ENCODE measurements at places on chromosomes 1 and 21. TPM values are rescaled to one million over a fixed set of nuclear protein-coding genes. Genes with fewer than 3 reads are reported as not detected.

GRCh38 chr1:200081151-200081968 is 53.9 kb downstream of the NR5A2 start:
- no peak for DNase-seq

The EPS15 gene
- 46.6 TPM for total RNA-seq

- DNase-seq = no peak
Measured at GRCh38 chr1:12649971-12650421, 6.1 kb downstream of the AADACL4 start.

DNA sequence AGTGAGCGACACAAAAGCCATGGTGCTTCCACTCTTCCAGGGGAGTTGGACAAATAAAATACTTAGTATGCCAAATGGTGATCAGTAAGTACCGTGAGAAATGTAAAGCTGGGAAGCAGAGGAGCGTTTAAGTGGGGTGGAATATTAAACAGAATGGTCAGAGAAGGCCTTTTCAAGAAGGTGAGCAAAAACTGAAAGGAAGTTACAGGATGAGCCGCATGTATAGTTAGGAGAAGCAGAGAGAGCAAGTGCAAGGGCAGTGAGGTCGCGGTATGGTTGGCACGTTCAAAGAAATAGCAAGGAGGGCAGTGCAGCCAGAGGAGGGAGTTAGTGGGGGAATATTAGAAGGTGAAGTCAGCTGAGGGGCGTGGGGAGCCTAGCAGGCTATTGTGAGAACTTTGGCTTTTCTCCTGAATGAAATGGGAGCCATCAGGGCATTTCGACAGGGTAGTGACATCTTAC is 748 bp upstream of the ATP6V0B start:
- no peak for DNase-seq

GRCh38 chr21:31194510-31195293 is 149.4 kb downstream of the TIAM1 start:
- no peak for DNase-seq

DNA sequence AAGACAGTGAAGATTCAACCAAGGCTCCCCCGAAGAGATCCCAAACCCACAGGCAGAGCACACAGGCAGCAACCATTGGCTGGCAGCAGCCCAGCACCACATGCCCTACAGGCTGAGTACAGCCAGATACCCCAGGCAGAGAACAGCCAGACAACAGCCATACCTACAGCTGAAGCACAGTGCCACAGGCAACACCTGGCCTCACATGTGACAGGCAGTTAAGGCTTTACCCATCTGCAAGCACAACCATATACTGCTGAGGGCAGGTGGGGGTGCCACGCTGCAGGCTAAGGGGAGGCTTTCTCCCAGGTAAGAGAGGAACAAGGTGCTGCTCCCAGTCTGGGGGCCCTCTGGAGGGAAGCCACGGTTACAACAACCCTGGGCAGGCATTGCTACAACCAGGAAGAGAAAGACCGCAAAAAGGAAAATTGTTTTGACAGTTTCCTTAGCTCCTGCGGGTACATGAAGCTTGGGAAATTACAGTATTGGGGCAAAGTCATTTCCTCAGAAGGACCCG is 12.3 kb downstream of the CHIT1 start:
- no peak for DNase-seq

The TSPAN1 gene
- total RNA-seq = 3.0 TPM

The UBE2U gene
- total RNA-seq = not detected

DNA sequence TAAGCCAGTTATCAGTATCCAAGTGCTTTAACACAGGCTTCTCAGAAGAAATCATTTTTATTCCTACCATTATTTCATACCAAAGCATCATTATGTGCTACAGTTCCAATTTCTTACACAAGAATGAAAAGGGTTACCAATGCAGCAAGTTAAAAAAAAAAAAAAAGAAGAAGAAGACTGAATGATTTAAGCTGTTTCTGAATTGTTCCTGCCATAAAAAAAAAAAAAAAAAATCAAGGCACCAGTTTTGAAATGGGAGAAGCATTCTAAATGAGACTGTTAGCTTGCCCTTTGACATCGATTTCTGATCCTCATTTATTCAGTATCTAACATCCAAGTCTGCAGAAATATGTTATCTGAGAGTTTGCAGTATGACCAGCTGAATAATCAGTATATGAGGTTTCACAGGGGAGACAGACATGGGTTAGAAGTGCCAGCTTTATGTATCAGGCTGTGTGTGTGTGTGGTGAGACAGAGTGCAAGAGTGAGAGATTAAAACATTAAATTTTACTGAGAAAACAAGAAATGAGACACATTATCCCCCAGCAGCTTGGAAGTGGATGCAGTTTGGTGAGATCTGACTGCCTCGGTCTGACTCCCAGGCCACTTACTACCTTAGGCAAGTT is 105.8 kb downstream of the COLGALT2 start:
- no peak for DNase-seq

DNA sequence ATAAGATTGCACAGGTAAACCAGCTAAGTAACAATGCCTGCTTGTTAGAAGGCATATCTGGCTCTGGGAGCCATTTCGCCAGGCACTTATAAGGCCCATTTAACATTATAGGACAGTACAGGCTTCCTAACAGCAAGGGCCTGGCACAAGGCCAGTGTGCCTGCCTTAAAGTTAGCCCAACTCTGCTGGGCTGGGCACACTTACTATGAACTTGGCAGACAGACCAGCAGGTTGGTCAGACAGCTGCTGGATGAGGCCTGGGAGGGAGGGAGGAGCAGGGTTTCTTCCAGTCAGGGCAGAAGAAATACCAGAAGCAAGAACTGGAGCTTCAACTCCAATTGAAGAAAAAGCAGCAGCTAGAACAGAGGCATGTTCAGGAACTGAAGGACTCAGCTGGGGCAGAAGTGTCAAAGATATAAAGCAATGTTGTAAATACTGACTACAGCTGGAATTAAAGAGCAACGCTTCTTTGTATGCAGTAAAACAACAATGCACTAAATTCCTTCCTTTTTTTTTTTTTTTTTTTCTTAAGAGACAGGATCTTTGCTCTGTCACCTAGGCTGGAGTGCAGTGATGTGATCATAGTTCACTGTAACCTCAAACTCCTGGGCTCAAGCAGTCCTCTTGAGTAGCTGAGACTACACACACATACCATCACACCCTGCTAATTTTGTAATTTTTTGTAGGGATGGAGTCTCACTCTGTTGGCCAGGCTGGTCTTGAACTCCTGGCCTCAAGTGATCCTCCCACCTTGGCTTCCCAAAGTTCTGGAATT is 4.9 kb downstream of the CACHD1 start:
- DNase-seq = no peak

- DNase-seq = no peak
Measured at GRCh38 chr21:45761704-45762103, 118.2 kb downstream of the PCBP3 start.

The SH2D2A gene
- 1.4 TPM for total RNA-seq
